ENCODE measurements at places on chromosomes 5 and 9. TPM values are rescaled to one million over a fixed set of nuclear protein-coding genes. Genes with fewer than 3 reads are reported as not detected.

Gene STRBP
- total RNA-seq, result 1.9 TPM

Gene INSL6
- total RNA-seq, result not detected

Gene COL23A1
- total RNA-seq, result 0.08 TPM

Gene PCDHA9
- under 0.01 TPM for total RNA-seq

Gene TMEM215
- total RNA-seq, result not detected

Gene PCDHB11
- total RNA-seq, result 0.70 TPM

Gene GDA
- total RNA-seq, result not detected

Gene CDC20B
- total RNA-seq, result not detected

Gene ISL1
- total RNA-seq, result not detected

Gene C1QTNF2
- total RNA-seq, result 0.35 TPM

Gene NIPAL4
- not detected for total RNA-seq

Gene DAB2
- 39.8 TPM for total RNA-seq

Gene NEUROG1
- not detected for total RNA-seq

Gene SV2C
- not detected for total RNA-seq

Measured in smooth muscle cell of the coronary artery (primary cell).